Fibroblast of lung (primary cell): ENCODE measurements at places on chromosomes 2 and 18. TPM values are rescaled to one million over a fixed set of nuclear protein-coding genes. Genes with fewer than 3 reads are reported as not detected.

DNA sequence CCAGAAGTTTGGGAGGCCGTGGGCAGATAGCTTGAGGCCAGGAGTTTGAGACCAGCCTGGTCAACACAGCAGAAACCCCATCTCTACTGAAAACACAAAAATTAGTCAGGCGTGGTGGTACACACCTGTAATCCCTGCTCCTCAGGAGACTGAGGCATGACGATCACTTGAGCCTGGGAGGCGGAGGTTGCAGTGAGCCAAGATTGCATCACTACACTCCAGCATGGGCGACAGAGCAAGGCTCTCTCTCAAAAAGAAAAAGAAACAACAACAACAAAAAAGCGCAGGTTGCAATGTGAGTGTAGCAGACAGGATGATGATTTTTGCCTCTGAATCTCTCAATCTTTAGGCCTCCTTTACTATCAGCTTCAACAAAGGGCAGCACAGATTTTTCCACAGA lies 2.7 kb upstream of the USP14 start:
- no peak overlapping the region for H3K4me3 ChIP-seq
- H3K27me3 ChIP-seq = no peaks in the 10 kb centered on the region
- no peak overlapping the region for H3K27ac ChIP-seq
- no peaks in the 10 kb centered on the region for H3K36me3 ChIP-seq

DNA sequence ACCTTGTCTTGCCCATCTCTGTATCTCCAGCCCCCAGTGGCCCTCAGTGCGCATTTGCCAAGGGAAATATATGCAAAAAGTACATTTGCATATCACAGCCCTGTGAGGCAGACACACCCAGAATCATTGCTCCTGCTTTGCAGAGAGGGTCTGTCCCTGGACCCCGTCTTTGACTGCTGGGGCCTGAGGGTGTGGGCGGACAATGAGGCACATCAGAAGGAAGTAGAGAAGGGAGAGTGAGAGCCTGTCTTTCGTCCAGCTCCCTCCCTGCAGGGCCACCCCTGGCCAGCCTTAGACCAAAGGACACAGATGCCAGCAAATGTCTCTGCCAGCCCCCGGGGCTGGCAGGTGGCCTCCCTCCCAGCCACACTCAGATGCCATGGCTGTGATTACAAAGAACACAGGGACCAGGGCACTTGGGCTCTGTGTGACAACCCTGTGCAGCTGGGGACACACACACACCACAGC lies 516.2 kb upstream of the MYT1L start:
- no peaks in the 10 kb centered on the region for H3K27me3 ChIP-seq
- no peaks in the 10 kb centered on the region for H3K36me3 ChIP-seq
- no peak for DNase-seq
- H3K27ac ChIP-seq = no peak overlapping the region
- H3K4me3 ChIP-seq = no peak overlapping the region

The TNFRSF11A gene
- 0.26 and 0.66 TPM in 2 replicates for total RNA-seq

The NEDD4L gene
- 8.5 and 18.7 TPM in 2 replicates for total RNA-seq

The CPO gene
- total RNA-seq = under 0.01 TPM in 1 of 2 replicates, not detected in the other

The SS18 gene
- 71.9 and 90.8 TPM in 2 replicates for total RNA-seq

The MTERF4 gene
- 29.0 and 31.7 TPM in 2 replicates for total RNA-seq

The IL18RAP gene
- under 0.01 TPM in 1 of 2 replicates, not detected in the other for total RNA-seq
